Activated gamma-delta T cell treated with Interleukin-2 at 50 U/mL for 16 hours (primary cell): ENCODE measurements at places on chromosomes 1 and 21.
A peak's percentile ranks its signal among the peaks of the same experiment; 100 is the strongest.

GRCh38 chr1:246107516-246108277, 399.4 kb downstream of the SMYD3 start:
- no peak for DNase-seq

GRCh38 chr1:169809370-169810095, 14.8 kb upstream of the METTL18 start:
- peak; percentile 8 for DNase-seq

DNA sequence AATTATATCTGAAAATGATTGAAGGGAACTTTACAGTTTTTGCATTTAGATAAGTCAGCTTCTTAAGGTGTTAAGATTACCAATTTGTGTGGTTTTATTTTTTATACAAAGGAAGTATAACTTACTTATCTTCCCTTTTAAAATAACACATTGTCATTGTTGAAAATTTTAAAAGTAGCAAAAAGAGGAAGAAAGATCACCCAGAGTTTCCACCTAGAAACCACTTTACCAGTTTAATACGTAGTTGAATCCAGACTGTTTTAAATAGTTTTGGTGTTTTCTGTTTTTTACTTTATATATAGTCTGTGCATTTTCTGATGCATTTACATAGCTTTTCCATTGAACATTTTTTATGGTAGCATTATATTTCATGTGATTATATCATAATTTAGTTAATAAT, 6.1 kb downstream of the CCDC18 start:
- DNase-seq = no peak

DNA sequence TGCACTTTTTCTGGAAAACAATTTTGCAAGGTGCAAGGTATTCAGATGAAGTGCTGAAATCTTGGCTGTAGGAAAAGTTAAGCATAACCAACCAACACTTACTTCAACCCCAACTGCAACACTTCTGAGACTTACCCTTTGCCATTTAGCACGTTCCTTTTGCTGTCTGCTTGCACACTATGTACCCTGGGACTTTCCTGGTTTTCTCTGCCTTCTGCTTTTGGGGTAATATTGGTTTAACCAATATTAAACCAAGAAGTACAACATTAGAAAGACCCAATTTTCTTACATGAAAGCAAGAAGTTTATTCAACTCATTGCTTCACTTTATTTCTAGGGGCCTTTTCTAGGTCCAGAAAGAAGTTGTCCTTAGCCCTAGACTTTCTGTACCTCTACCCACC, 193.0 kb downstream of the HLX start:
- no peak for DNase-seq

GRCh38 chr1:3910857-3911845, 11.1 kb upstream of the C1orf174 start:
- peak; percentile 71 for DNase-seq

DNA sequence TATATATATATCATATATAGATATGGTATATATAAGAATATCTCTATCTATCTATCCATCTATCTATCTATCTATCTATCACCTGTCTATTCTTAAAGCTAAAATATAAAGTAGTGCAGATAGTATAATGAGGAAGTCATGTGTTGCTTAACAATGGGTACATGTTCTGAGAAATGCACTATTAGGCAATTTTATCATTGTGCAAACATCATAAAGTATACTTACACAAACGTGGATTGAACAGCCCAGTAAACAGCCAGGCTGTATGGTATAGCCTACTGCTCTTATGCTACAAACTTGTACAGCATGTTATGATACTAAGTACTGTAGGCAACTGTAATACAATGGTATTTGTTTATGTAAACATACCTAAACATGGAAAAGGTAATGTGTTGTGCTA, 621.0 kb upstream of the NCAM2 start:
- no peak for DNase-seq

DNA sequence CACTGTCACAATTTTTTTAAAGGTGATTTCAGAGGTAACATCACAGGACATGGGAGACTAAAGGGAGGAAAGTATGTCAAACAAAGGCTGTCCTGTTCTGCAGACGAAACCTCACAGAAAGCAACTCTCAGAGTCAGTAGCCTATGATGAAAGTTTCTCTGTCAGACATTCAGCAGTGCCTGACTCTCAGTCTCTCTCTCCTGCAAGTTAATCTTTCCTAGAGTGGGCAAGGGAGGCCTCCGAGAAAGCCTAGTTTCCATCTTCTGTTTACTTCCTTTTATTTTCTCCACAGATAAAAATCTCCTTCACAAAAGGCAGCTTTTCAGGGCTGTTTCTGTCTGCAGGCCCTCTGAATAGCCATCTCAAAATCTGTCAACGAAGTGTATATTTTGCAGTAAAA, 24.9 kb upstream of the FMO2 start:
- DNase-seq = no peak

- DNase-seq = no peak
These were observed 65.0 kb upstream of the KCND3 start for GRCh38 chr1:112054510-112054909.

GRCh38 chr1:164983023-164983650, 373.4 kb downstream of the LMX1A start:
- no peak for DNase-seq

DNA sequence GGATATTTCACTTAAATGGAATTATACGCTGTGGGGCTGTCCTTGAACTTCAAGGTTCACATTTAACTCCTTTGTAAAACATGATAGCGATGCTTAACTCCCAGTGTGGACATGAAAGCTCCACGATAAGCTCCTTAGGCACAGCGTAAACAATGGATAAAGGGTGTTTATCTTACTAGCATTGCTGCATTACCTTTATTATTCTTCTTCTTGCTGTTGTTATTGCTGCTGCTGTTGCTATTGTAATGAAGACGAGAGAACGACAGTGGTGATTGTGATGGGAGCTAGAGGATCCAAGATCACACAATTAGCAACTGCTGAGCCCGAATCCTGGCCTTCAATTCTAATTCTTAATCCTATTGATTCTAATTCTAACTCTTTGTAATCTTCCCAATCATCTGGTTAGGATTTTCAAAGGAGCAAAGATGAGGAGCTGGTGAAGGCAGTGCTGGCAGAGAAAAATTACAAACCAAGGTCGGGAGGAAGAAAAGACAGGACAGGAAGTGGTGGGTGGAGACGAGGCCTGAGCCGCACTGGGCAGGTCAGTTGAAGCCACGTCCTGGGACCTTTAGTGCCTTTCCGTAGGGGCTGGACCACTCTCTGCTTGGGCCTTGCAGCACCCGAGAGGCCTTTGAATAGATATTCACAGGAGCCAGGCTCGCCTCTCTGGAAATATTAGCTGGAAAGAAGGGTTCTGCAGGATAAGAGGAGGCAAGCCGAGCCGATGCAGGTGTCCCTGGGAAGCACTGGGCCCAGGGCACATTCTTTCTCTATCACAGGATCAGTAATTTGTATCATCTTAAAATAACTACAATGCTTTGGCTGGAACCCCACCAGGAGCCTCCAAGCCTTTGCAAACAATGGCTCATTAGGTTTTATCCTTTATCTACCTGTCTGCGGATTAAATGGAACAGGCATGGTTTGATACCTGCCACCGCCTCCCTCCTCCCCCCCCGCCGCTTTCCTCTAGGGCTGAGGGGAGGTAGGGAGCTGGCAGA, 571.6 kb downstream of the AJAP1 start:
- no peak for DNase-seq

DNA sequence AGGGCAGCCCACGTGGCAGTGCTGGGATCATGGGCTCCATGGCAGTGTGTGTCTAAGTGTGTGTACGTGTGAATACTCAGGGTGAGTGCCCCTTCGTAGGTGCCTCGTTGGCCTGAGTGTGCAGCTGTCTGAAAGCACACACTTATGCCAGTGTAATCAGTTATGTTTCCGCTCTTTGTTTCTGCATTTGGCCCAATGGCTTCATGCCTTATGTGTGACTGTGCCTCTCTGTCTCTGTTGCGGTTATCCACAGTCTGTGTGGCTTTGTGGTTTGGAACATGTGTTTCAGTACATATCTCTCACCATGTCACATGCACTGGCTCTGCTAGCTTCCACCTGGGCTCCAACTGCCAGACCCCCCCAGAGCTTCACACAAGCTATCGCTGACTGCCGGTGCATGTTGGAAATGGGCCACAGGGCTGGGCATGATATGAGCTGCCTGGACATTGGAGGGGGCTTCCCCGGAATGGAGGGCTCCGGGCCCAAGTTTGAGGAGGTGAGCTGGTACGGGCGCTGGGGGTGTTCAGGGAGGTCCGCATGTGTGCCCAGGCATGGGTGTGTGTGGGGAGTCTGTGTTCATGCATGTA, 70.3 kb upstream of the TINAGL1 start:
- no peak for DNase-seq

DNA sequence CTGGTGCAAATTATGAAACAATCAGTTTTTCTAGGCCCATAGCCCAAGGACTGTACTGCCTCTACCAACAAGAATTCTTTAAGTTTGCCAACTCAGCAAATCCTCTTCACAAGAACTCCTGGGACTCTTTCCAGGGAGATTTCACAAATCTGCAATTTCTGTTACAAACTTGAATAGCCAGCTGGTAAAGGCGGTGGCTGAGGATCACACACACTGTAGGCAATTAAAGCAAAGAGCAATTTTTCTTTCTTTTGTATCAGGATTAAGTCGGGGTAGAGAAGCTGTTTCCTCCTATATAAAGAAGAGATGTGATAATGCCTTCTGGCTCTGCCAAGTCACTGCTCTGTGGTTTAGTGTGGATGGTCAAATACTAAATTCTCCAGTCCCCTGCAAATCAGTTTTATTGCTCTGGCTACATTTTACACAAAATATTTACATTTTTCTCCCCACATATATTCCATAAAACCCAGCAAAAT, 1.7 kb downstream of the ALDH9A1 start:
- DNase-seq = no peak

GRCh38 chr1:171640225-171640624, 12.3 kb downstream of the MYOC start:
- no peak for DNase-seq

GRCh38 chr1:170214117-170215032, 68.6 kb downstream of the NTMT2 start:
- no peak for DNase-seq

GRCh38 chr1:107501081-107501605, 360.3 kb downstream of the NTNG1 start:
- no peak for DNase-seq

DNA sequence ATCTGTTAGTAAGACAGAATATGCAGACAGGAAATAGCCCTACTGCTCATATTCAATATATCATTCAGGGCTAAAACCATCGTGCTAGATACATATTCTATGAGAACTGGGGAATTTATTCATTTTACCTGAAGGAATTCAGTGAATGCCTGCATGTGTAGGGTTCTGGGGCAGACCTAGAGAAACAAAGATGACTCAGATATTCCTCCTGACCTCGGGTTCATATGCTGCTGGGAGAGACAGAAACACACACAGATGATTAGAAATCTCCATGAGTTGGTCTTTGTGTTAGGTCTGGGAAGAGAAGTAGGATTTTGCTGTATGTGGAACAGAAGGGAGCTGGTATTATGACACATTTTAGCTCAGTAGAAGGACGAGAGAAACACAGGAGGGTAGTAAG, 176.5 kb upstream of the ST6GALNAC5 start:
- no peak for DNase-seq

DNA sequence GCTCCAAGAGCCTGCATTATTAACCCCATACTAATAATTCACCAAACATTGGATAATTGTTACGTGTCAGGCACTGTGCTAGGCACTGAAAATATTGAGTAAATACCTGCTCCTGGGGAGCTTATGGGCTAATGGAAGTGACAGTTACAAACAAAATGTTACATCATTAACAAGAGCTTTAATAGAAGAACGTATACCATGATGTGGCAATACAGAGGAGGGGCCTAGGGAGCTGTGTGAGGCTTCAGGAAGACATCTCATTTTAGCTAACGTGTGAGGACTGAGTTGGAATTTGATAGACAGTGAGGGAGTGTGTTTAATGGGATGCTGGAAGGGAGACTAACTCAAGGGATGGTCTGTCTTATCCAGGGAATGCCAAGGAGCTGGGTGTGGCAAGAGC, 16.5 kb upstream of the TSPAN2 start:
- DNase-seq = no peak

GRCh38 chr1:15760520-15761211, 2.1 kb downstream of the FBLIM1 start:
- no peak for DNase-seq
